Liver (tissue), 10 donors: ENCODE measurements at places on chromosomes 11 and 22. TPM values are rescaled to one million over a fixed set of nuclear protein-coding genes. Genes with fewer than 3 reads are reported as not detected.

GRCh38 chr11:124474079-124474478 lies 28.6 kb upstream of the OR8B8 start:
- DNase-seq = no peak

DNA sequence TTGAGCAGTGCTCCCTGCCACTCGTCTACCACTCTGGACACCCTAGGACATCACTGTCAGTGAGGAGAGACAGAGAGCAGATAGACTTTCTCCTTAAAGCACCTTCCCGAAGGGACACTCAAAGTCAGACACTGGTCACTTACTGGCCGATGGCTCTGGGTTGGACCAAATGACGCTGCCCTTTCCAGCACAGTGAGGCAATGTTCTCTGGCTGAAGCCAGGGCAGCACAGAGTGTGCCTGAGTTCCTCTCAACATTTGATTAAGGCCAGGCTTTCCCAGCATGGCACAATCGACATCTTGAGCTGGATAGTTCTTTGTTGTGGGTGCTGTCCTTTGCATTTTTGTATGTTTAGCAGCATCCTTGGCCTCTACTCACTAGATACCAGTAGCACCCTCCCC lies 206.2 kb downstream of the CSNK2A3 start:
- no peak for DNase-seq

- DNase-seq = peak; percentile 43
Observed at GRCh38 chr22:29201782-29202181, 3.9 kb upstream of the EMID1 start.

DNA sequence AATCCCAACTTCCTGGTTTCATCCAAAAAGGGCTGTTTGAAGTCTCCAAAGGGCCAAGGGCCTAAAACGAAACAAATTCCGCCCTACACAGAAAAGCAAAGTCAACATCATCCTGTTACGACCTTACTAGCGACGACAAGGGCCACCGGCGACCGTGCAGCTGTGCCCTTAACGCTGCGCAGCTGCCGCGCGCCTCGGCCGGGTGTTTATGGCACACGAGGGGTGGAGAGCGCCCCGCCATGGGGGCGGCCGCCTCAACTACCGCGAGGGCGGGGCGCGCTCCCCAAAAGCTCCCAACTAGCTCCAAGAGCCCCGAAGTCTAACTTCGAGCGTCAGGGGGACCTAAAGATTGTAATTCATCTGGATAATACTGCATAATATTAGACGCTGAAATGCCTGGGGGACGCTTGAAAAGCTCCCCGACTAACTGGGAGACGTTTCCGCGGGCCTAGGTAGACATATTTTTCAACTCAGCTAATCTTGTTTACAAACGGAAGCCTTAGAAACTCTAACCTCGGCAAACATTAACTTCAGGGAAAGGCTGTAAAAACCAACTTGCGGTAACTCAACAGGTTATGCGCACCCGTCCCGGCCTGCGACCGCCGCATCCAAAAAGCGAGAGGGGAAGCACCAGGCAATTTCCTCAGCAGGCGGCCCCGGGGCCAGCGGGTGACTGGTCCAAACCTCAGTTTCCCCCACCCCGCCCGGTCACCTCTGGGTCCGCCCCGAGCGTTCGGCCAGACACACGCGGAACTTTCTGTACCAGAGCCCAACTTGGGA lies 694 bp downstream of the TMEM123 start:
- peak; percentile 56 for DNase-seq

DNA sequence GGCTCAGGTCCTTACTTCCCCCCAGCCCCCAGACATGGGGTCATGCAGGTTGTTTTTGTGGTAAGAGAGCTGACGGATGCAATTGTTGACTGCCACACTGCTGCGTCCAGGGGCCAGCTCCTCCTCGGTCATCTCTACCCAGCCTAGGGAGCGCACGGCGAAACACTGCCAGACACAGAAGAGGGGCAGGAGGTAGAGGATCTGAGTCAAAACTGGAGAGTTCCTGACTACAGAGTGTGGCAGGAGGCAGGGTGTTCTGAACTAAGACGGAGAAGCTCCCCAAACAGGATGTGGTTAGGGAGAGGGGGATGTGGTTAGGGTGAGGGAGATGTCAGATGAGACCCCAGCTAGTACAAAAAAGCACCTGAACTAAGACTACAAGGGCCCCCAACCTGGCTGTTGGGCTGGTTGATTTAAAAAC lies 12.3 kb downstream of the SMPD1 start:
- DNase-seq = no peak

DNA sequence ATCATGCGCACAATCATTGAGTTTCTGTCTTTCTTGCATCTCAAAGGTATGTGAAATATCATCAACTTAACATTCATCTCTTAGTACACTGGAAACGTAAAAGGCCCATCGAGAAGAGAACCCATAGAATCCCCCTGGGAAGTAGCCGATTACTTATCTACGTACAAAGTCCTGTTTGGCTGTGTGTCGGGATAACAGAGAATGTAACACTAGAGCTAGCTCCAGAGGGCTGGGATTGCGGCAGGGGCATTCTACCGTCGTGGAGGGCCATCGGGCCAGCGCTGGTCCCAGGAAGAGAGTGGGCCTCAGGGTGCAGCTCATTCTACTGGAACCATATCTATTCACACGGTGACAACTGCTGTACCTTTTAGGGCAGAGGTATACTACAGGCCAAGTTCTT lies 4.5 kb downstream of the GAL start:
- no peak for DNase-seq

- no peak for DNase-seq
Observed at GRCh38 chr11:45176996-45177395, 30.6 kb downstream of the PRDM11 start.

DNA sequence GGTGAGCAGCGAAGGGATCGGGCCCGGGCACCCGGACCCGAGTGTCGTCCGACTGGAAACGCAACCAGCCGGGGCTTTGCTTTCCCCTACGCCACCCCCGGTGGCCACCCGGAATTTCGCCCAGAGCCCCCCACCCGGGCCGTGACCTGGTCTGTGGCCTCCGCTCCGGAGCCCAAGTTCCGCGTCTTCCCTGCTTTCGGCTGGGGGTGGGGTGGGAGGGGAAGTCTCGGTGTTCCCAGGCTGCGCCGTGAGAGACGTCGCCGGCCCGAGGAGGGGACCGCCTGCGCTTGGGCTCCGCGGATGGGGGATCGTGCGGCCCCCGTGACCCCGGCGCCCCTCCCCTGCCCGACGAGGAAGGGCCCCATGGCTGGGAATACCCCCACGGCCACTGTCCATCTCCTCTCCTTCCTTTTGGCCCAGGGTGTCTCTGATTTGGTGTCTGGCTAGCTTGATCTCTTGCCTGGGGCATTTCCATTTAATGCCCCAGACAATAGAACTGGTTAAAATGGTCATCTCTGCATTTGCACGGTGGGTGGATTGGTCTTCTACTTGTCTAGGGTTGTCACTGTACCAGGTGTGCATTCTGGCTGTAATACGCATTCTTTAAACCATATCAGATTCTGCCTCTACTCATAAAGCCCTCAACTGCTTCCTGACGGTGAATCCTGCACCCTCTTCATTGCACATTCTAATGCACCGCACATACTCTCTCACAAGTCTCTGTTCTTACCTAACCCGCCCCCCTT lies 789 bp downstream of the SIK2 start:
- DNase-seq = peak; percentile 62

DNA sequence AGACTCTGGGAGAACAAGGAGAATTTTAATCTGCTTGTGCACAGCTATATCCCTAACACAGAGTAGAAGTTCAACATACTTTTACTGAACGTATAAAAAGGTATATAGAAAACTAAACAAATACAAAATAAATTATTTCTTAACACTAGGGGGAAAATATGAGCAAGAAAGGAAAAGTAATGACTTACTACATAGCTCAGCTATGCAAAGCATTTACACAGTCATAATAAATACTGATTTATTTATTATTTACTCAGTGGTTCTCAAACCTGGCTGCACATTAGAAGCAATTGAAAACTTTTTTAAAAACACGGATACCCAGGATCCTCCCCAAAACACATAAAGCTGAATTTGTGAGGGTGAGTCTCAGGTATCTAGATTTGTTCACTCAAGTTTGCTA lies 182.5 kb downstream of the TTC28 start:
- no peak for DNase-seq

GRCh38 chr11:35919244-35919643 lies 24.6 kb upstream of the LDLRAD3 start:
- DNase-seq = no peak

DNA sequence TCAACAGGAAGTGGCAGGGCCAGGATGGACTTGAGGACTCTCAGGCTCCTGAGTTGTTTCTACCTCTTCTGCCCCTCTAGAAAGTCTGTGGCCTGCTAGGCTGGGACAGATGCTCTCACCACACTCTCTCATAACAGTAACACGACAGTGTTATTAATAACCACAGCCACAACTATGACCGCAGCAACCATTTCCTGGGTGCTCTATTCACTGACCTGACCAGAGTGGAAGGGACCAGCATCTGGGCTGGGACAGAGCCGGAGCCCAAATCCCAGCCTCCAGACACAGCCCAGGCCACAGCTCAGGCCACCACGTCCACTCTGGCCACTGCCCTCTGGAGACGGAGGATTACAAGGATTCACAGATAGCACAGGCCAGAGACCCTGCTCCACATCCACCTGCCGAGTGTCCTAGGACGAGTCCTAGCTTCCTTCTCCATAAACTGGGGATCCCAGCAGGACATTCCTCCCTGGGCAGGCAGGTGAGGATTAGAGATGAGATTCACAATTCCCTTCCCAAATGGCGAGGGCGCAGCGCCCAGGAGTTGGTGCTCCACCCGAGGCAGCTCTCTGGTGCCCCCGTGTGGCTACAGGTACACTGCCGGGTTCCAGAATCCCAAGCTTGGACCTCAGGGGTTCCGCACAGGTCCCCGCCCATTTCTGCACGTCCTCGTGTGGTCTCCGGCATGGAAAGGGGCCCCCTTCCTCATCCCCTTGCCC lies 7.1 kb downstream of the PNPLA5 start:
- DNase-seq = peak; percentile 81

DNA sequence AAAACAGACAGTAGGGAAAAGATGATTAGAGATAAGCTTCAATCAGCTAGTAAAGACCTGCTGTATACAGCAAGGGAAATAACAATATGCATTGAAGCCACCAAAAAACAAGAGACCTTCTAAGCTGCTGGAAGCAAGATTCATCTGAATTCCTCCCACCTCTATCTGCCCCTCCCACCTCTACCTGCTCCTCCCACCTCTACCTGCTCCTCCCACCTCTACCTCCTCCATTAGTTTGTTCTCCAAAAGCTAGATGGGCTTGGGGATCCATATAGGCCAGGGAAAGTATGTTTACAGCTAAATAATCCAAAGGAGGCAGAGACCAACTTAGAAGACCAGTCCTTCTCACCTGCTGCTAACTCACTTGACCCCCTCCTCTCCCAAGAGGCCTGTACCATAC lies 33.2 kb downstream of the PAK1 start:
- DNase-seq = no peak

OR51I1 gene
- not detected for polyA plus RNA-seq

KCNJ11 gene
- polyA plus RNA-seq = 1.1 TPM

TMEM225 gene
- not detected for polyA plus RNA-seq

OR2D2 gene
- not detected for polyA plus RNA-seq

NXPE2 gene
- polyA plus RNA-seq = not detected
